ENCODE measurements at places on chromosomes 4 and X. TPM values are rescaled to one million over a fixed set of nuclear protein-coding genes. Genes with fewer than 3 reads are reported as not detected.

DNA sequence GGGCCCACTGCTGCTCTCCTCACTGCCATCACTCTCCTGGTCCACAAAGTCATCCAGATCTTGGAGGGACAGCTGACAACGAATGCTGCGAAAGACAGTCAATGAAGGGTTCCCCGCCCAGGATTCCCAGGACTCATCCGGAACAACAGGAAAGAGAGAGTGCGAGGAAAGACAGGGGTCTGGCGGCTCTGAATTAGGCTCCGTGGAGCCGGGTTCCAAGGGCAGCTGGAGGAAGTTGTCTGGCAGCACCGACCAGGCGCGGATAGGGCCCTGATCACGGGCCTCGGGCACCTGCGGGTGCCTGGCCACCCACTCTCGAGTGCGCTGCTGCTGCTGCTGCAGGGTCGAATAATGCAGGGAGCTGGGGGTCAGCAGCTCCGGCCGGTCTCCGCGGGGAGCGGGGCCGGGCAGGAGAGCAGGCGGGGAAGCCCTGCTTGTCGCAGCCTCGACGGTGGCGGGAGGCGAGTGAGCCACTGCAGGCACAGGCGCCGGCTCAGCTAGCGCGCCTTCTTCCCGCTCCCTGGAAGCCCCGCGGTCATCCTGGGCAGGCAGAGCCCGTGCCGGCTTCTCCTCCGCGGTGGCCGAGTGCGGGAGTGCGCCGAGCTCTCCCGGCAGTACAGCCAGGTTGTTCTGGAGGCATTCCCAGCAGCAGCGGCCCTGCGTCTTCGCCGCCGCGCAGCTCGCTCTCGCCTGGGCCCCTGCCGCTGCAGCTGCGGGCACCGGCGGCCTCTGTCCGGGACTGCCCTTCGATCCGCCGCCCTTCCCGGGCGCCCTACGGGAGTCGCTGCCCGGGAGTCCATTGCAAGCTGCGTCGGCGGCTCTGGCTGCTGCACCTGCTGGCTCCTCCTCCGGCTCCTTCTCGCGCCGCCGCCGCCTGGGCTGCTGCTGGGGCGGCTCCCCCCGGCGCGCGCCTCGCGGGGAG is 1.1 kb downstream of the SOWAHB start:
- DNase-seq, result no peak
- no peak overlapping the region for H3K27ac ChIP-seq

DNA sequence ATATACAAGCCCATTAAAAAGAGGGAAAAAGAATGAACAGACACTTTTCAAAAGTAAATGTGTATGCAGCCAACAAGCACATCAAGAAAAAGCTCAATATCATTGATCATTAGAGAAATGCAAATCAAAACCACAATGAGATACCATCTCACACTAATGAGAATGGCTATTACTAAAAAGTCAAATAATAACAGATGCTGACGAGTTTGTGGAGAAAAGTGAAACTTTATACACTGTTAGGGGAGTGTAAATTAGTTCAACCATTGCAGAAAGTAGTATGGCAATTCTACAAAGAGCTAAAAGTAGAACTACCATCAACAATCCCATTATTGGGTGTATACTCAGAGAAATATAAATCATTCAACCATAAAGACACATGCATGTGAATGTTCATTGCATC is 203.0 kb downstream of the ARAP2 start:
- H3K27ac ChIP-seq, result no peak overlapping the region
- no peak for DNase-seq
- H3K4me1 ChIP-seq, result no peaks in the 10 kb centered on the region
- H3K36me3 ChIP-seq, result no peaks in the 10 kb centered on the region

- no peak for DNase-seq
- no peaks in the 10 kb centered on the region for H3K4me1 ChIP-seq
These were observed 10.0 kb downstream of the KCNE5 start for GRCh38 chrX:109614951-109615350.

DNA sequence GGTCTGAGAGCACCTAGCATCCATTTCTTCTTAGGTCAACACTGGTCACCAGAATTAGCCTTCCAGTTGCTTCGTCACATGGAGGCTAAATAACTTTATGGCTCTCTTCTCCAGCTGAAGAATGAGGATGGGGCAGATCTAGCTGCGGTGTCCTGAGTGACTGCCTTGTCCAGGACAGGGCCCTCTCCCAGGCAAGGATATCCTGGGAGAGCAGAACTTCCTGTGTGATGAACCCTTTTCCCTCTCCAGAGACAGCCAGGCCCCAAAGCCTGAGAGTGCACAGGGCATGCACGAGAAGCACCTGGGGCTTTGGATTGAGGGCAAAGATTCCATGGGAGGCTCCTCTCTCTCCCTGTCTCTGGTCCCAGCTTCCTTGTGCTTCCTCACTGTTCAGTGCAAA is 108.2 kb upstream of the MAMLD1 start:
- no peak overlapping the region for H3K4me3 ChIP-seq
- H3K27ac ChIP-seq, result no peak overlapping the region
- no peaks in the 10 kb centered on the region for H3K27me3 ChIP-seq

- no peak for DNase-seq
- no peak overlapping the region for H3K4me3 ChIP-seq
- no peaks in the 10 kb centered on the region for H3K36me3 ChIP-seq
- no peaks in the 10 kb centered on the region for H3K27me3 ChIP-seq
- peaks cover 17% of the 10 kb centered on the region for H3K4me1 ChIP-seq
- H3K27ac ChIP-seq, result no peak overlapping the region
These were observed 33.4 kb downstream of the ANXA3 start for GRCh38 chr4:78584863-78585547.

DNA sequence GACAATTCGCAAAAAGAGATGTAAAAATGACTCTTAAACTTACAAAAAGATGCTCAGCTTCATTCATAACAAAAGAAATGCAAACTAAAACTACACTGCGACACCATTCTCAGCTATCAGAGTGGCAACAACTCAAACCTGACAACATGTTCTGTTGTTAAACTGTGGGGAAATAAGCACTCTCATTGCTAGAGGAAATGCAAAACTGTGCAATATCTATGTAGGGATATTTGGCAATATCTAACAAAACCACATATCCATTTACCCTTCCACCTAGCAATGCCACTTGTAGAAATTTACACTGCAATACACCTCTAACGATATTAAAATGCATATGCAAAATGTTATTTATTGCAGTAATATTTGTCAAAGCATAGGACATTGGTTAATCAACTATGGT is 78.3 kb upstream of the EGFL6 start:
- H3K36me3 ChIP-seq, result no peaks in the 10 kb centered on the region
- no peak for DNase-seq

The RADX gene
- 1.4 TPM for total RNA-seq

The TMEM128 gene
- 10.1 TPM for total RNA-seq

The NKRF gene
- 4.8 TPM for total RNA-seq
